ENCODE measurements at places on chromosomes 12 and 14. TPM values are rescaled to one million over a fixed set of nuclear protein-coding genes. Genes with fewer than 3 reads are reported as not detected.

Gene FOXN4
- total RNA-seq: not detected

Gene MOAP1
- total RNA-seq: 18.3 TPM

GRCh38 chr12:68176257-68176656 lies 16.7 kb upstream of the IFNG start:
- DNase-seq: no peak

DNA sequence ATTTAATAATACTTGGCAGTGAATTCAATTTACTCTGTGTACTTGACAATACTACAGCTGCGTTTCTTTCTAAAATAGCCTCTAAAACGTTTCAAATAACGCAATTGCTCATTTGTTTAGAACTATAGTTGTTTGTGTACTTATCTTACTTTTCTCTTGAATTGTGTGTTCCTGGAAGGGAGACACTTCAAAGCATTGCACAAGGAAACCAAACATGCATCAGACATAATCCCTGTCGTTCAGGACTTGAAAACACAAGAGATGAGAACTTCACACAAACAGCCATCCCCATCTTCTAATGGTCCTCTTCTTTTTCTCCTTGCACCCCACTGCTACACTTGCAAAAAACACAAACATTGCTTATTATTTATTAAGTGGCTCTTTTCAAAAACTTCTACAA lies 38.5 kb downstream of the PTGER2 start:
- DNase-seq: no peak

DNA sequence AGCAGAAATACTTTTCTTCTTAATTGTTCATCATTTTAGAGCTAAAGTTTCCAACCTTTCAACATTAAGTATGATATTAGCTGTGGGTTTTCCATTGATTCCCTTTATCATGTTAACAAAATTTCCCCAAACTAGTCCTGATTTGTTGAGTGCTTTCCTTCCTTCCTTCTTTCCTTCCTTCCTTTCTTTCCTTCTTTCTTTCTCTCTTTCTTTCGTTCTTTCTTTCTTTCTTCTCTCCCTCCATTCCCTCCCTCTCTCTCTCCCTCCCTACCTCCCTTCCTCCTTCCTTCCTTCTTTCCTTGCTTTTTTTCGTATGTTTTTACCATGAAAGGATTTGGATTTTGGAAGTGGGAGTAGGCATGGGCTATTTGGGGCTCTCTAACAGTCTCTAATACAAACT lies 133.5 kb downstream of the LMNTD1 start:
- no peak for DNase-seq

GRCh38 chr14:100840286-100841065 lies 14.6 kb downstream of the MEG3 start:
- no peak for DNase-seq

- DNase-seq: peak; percentile 84
Observed at GRCh38 chr12:92539110-92539749, 163.6 kb upstream of the PLEKHG7 start.

- DNase-seq: no peak
Observed at GRCh38 chr14:67400434-67400833, 11.5 kb downstream of the PLEK2 start.

DNA sequence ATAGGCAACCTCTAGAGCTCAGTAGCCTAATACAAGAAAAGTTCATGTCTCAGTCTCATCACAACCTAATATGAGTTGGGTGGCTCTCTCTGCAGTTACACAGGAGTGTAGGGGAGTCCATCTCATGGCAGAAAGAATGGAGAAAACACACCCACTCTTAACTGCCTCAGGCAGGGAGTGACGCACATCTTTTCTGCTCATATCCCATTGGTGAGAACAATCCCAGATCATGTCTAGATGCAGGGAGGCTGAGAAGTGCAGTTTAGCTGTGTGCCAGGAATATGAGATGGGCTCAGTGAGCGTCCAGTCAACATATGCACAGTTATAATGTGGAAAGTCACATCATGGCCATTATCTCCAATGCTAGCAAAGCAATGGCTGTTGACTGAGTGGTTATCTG lies 59.3 kb upstream of the KCNA5 start:
- DNase-seq: no peak

- no peak for DNase-seq
Observed at GRCh38 chr12:111216387-111217159, 152.3 kb downstream of the PHETA1 start.

DNA sequence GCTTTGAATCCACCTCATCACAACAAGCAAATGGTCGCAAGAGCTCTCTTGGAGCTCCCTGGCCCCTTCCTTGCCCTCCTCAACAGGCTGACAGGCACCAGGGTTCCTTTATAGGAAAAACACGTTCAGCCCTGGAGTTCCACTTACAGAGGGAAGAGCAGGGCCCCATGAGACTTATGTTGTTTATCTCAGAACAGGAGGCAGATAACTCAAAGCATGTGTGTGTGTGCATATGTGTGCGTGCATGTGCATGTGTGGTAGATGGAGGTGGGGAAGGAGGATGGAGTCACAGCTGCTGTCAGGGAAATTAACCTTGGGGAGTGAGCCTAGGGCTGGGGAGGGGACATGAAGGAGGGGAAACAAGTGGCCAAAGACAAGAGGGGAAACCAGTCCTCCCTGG lies 138.1 kb downstream of the DPF3 start:
- no peak for DNase-seq

- peak; percentile 5 for DNase-seq
Observed at GRCh38 chr14:20802341-20803084, at the start of gene RNASE1. Gene RNASE1 (minus strand): TSS chr14:20802844. CDS start chr14:20802068, 776 bp downstream.
